ENCODE measurements at places on chromosomes 12 and 14. TPM values are rescaled to one million over a fixed set of nuclear protein-coding genes. Genes with fewer than 3 reads are reported as not detected.

The DNAH10 gene
- not detected for polyA plus RNA-seq

The DPY19L2 gene
- polyA plus RNA-seq, result not detected

The PRH2 gene
- polyA plus RNA-seq, result not detected

The COL2A1 gene
- polyA plus RNA-seq, result not detected

The PPP4R4 gene
- polyA plus RNA-seq, result 0.38 TPM

The ZDHHC22 gene
- not detected for polyA plus RNA-seq

The SPIC gene
- polyA plus RNA-seq, result not detected

The AKAP5 gene
- polyA plus RNA-seq, result not detected

The TSHR gene
- polyA plus RNA-seq, result 0.09 TPM

The CCDC196 gene
- polyA plus RNA-seq, result not detected

The RNASE1 gene
- polyA plus RNA-seq, result not detected

The POTEG gene
- not detected for polyA plus RNA-seq

The KRT71 gene
- not detected for polyA plus RNA-seq

The NOC4L gene
- 13.9 TPM for polyA plus RNA-seq

The PAX9 gene
- not detected for polyA plus RNA-seq

The SAV1 gene
- 13.3 TPM for polyA plus RNA-seq

The FAM90A1 gene
- polyA plus RNA-seq, result 0.10 TPM

The EXOC3L4 gene
- not detected for polyA plus RNA-seq

The E2F7 gene
- polyA plus RNA-seq, result not detected

The RPGRIP1 gene
- polyA plus RNA-seq, result not detected

The GDF3 gene
- polyA plus RNA-seq, result not detected

The TAS2R9 gene
- not detected for polyA plus RNA-seq

The KLRF2 gene
- not detected for polyA plus RNA-seq

The ACOT4 gene
- polyA plus RNA-seq, result 5.1 TPM

The IKZF4 gene
- polyA plus RNA-seq, result 2.2 TPM

The GLRX5 gene
- polyA plus RNA-seq, result 74.7 TPM

The BATF gene
- 53.8 TPM for polyA plus RNA-seq

The RTL1 gene
- not detected for polyA plus RNA-seq

The MYO1A gene
- not detected for polyA plus RNA-seq

The PPP1R13B gene
- 0.72 TPM for polyA plus RNA-seq

The NDUFA9 gene
- polyA plus RNA-seq, result 246 TPM

The KRT6A gene
- polyA plus RNA-seq, result not detected

The SRRM4 gene
- not detected for polyA plus RNA-seq

The DHRS2 gene
- polyA plus RNA-seq, result not detected

The MFAP5 gene
- polyA plus RNA-seq, result not detected

The POMT2 gene
- 0.86 TPM for polyA plus RNA-seq

The ANKRD33 gene
- polyA plus RNA-seq, result not detected

The ARMH4 gene
- polyA plus RNA-seq, result not detected

The NYNRIN gene
- not detected for polyA plus RNA-seq

The SIX1 gene
- polyA plus RNA-seq, result not detected

The TSPAN11 gene
- not detected for polyA plus RNA-seq

The SLC25A47 gene
- not detected for polyA plus RNA-seq

The OR4Q3 gene
- polyA plus RNA-seq, result not detected

The ADAMTS20 gene
- polyA plus RNA-seq, result not detected

The RD3L gene
- not detected for polyA plus RNA-seq

The SLC6A15 gene
- not detected for polyA plus RNA-seq

The TMEM179 gene
- not detected for polyA plus RNA-seq
